Stimulated activated CD8-positive, alpha-beta memory T cell treated with anti-CD3 and anti-CD28 coated beads, Interleukin-7, amount 100 ng/mL, for 48 hours (primary cell): ENCODE measurements at places on chromosomes 2 and 18.

- no peak for DNase-seq
Measured at GRCh38 chr2:95760806-95761525, 169.2 kb downstream of the TRIM43 start.

GRCh38 chr2:219442256-219443015, 7.8 kb downstream of the SPEG start:
- no peak for DNase-seq

GRCh38 chr18:13268158-13269012, 49.8 kb downstream of the LDLRAD4 start:
- DNase-seq, result no peak

DNA sequence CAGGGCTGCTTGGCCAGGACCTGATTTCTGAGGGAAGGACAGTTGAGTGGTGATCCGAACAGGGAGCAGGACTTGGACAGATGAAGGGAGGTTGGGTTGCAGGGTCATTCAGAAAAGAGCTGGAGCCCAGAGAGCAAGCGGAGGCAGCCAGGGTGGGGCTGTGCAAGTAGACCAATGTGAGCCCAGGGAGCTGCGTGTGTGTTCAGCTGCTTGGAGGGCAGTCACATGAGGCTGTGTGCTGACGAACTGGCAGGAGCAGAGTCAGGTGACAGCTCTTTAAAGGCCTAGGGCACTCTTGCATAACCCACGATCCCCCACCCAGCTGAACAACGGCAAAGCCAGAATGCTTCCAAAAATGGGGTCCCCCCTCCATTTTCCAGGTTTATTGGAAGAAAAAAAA, 4.6 kb upstream of the MLPH start:
- no peak for DNase-seq

DNA sequence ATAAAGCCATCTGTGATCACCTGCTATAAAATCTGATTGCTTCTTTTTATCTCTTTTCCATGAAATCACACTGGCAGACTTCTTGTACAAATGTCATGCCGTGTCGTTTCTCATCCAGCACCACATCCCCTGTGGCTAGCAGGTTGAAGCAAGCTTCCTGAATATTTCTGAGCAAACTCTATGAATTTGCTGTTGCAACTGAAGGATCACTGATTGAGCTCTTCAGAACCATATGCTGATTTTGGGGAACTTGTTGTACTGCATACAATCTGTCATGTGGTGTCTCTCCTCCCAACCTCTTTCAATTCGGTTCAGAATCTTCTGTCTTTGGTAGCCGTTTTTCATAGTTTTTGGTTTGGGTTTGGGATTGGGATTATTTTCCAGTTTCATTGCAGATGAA, 57.7 kb upstream of the RBMS1 start:
- DNase-seq, result no peak

DNA sequence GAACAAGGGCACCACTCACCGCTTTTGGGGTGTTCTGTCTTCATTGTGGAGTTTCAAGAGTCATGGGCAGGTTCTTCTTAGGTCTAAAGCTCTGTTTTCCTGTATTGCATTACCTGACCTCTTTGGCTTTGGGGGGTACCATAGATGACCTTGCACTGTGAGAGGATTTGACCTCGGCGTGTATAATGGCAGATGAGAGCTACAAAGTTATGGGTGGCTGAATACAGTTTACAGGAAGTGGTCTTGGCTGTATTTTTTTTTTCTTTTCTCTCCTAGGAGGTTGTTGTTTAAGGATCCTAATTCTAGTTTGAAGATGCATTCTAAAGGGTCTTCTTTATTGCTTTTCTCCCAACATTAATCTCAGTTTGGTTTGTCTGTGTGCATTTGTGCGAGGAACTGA, 11.5 kb downstream of the GAL3ST2 start:
- no peak for DNase-seq
